Daoy (cell line): ENCODE measurements at places on chromosomes 6 and 20.

- no peak for DNase-seq
Measured at GRCh38 chr20:19659448-19659847, 98.6 kb upstream of the RIN2 start.

DNA sequence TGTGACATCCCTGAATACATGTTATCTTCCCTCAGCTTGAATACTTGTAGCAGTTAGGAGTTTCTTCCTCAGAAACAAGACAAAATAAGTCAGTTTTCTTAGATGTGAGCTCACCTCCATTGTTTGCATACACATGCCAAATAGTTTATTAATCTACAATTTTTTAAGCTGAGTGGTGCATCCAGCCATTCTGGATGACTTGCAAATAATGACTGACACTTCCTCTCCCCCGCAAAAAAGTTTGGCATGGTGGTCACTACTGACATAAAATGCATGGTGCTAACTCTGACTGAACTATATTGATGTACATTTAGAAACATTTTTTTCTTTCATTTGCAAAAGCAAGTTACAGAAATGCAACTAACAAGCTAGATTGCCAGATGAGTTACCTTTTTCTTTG lies 55.5 kb downstream of the CYB5R4 start:
- DNase-seq = no peak

DNA sequence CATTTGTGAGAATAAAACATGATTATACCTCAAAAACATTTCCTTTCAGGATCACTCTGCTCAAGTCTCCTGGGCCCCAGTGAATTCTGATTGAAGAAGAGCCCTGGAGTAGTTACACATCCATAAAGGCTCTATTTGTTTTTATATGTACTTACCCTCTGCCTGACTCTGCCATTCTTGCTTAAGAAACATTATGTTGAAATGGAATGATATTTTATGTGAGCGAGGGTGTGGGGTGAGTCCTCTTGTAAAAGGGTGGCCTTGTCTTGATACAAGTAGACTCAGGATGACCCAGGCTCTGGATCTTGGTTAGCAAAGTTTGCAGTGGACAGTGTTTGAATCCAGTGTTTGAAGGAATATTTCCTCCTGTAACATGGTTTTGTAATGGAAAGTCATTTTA lies 215.4 kb upstream of the PREP start:
- DNase-seq = no peak

- DNase-seq = no peak
Measured at GRCh38 chr6:162852840-162853577, 125.2 kb downstream of the PACRG start.

DNA sequence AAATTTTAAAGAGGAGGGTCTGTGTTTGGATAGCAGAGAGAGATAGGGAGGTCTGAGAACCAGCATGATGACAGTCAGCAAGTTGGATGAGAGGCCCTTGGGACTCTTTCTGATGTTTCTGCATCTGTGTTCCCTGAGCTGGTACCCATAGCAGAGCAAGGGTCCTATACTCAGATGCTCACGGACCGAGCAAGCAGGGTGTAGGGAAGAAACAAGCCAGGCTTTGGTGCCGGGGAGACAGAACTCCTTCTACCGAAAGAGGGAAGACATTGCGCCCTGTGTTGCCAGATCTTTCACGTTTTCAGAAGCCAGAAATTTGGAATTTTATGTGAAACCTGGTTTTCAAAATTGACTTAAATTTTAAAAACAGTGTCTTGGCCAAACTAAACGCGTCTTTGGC lies 34.6 kb downstream of the NEDD9 start:
- DNase-seq = no peak

DNA sequence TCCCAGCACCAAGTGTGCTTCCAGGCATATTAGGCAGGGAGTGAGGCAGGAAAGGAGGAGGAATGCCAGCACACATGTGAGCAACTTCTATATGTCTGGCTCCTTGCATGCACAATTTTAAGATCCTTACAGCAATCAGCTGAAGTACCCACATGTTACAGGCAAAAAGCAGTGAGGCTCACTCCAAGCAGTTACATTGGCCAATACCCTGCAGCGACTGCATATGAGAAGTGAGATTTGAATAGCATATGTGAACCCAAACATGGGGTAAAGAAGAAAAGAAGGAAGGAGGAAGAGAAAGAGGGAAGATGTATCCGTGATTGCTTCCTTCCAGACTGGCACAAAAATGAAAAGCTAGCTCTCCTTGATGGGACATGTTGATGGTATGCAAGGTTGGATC lies 193.6 kb downstream of the PTPRT start:
- DNase-seq = no peak
